Brain microvascular endothelial cell (primary cell): ENCODE measurements at places on chromosomes 16 and 17.

GRCh38 chr16:49839017-49839825, 16.7 kb downstream of the ZNF423 start:
- DNase-seq = no peak

DNA sequence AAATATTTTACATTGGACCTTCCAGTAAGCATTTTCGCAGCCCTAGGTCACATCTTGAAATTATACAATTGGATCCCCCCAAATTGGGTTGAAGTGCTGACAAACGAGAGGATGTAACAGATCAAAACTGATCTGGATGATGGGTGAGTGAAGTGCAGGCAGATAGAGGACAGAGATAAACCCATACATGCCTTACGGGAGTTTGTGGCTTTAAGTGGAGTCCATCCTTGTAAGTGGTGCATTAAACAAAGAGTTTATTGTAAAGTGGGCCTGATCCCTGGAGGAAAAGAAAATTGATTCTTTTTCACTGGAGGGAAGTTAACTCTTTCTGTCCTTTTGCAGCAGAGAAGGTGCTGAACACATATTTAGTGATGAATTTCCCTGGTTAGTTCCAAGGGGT, 39.0 kb upstream of the KCNJ2 start:
- no peak for DNase-seq

GRCh38 chr16:65845466-65846209, 520.9 kb upstream of the CDH5 start:
- no peak for DNase-seq

DNA sequence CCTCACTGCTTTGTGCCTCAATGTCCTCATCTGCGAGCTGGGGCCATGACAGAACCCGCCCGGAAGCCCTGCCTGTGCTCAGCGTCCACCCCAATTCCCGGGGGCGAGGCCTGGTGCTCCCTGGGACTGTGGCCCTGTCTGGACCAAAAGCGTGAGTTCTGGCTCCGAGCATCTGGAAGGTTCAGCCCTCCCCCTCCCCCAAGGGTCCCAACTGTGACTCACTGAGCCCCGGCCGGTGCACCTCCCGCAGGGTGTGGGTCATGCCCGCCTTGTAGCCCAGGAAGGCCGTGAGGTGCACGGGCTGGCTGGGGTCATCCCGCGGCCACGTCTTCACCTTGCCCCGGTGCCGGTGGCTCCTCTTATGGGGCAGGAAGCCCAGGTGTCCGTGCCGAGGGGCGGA, 755 bp downstream of the RPL3L start:
- DNase-seq = no peak

GRCh38 chr17:2796164-2797125, at the start of gene RAP1GAP2:
RAP1GAP2 (plus strand) TSS chr17:2796438; CDS start chr17:2796528, 90 bp downstream.
- DNase-seq = no peak

GRCh38 chr17:3583456-3583855, 25.8 kb downstream of the TRPV1 start:
- DNase-seq = no peak

- DNase-seq = no peak
Observed at GRCh38 chr16:49440156-49441065, 66.8 kb downstream of the C16orf78 start.

GRCh38 chr16:25812215-25812614, 120.5 kb downstream of the HS3ST4 start:
- DNase-seq = no peak

DNA sequence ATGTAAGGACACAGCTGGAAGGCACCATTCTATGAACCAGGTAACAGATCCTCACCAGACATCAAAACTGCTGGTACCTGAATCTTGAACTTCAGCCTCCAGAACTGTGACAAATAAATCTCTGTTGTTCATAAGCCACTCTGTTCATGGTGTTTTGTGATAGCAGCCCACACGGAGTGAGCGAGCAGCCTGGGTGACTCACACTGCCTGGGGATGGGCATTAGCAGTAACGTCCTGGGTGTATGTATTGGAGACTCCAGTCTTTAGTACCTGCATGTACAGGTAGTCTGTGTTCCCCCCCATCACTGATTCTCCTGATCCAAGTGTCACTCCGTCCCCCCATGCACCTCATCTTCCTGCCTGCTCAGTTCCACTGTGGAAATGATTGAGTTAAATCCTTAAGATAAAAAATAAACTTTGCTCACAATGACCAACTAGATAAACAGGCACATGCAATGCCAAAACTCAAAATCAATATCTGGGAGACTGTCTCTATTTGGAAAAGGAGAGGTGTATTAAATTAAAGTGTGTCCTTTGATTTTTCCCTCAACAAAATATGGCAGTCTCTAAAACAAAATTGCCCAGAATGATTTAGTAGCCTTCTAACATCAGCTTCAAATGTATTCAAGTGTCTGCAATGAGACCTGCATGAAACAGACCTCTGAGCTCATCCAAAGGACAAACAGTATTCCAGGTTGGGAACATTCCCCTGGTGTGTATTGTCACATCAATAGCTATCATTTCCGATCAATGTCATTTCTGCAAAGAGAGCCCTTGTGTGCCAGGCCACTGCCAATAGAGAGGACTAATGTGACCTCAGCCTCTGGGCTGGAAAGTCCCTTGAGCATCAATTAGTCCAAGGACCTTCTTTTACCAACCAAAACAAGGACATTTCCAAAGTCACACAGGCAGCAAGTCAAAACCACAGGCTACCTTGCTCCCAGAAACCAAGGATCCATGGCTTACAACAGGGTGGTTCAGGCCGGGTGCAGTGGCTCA, 12.2 kb upstream of the VAT1L start:
- peak; percentile 45 for DNase-seq

DNA sequence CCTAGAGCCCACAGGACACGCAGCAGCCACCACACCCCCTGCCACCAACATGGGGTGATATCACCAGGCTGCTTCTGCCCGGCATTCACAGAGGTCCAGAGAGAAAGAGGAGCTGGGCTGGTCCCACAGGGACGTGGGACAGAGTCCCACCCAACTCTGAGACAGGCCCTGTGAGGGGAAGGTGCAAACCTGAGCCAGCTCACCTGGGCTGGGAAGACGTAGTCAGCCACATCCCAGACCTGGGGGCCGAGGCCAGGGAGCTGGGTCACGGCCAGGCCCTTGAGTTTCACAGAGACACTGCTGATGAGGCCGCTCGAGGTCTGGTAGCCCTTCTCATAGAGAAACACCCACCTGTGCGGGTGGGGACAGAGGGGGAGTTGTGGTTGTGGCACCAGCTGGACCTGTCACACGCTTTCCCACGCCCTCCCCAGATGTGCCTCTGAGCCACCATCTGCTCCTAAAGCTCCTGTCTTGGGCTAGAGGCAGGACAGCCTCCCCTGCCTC, 11.2 kb downstream of the P2RX1 start:
- no peak for DNase-seq

GRCh38 chr17:72702136-72702735, 390.3 kb downstream of the SLC39A11 start:
- no peak for DNase-seq

DNA sequence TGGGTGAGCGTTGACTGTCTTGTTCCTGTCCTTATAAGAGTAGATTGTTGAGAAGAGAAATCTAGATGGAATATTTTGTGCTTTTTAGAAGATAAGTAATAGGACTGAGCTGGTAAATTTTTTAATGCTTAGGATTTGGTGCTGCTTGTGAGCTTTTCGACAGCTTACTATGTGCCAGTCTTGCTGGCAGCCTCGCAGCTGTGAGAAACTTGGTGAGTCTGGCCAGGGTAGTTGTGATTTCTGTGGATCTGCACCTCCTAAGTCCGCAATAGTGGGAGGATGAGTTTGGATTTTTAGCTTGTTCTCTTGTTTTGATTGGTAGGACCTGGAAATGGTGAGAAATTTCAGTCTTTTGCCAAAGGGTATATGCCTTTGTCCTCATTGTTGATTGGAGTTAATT, 3.6 kb downstream of the SOCS7 start:
- no peak for DNase-seq

DNA sequence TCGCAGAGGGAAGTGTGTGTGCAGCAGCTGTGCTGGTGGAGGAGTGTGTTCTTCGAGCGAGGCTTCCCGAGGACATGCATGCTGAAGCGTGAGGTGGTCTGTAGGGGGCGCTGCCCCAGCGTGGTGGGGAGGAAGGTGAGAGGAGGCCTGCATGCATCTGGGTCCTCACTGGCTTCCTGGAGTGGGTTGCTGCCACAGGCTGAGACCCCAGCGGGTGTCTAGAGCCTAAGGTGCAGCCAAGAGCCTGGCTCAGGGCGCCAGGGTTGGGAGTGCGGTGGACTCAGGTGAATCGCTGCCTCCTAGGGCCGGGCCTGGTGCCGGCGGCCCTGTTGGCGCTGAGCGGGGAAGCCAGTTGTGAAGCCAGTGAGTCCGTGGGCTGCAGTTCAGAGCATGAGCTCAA, 7.5 kb upstream of the HSD3B7 start:
- no peak for DNase-seq
